Activated naive CD8-positive, alpha-beta T cell treated with anti-CD3 and anti-CD28 coated beads, Interleukin-2, amount 50 U/mL, for 24 hours (primary cell): ENCODE measurements at places on chromosomes 1 and 21.

DNA sequence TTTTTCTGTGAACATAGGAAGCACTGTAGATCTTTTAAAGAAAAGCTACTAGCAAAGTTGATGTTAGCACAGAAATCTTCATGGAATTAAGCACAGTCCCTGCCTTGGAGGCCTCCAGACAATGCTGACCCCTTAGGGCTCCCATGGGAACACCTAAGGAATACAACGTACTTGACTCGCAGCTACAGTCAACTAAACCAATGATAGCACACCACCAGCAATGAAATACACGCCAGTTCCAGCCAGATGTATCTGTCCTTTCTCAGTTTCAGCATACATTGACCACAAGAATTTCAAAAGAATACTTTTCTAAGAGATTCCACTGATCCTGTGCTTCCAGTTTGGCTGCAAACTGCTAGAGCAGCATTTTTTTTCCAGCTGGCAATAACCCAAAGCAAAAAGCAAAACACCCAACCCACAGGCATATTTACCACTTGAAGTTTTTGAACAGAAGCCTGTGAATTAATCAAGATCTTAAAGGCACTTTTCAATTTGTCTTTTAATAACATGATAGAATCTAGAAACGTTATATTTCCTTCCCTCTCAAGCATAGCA is 42.8 kb upstream of the KRTAP11-1 start:
- no peak for DNase-seq

DNA sequence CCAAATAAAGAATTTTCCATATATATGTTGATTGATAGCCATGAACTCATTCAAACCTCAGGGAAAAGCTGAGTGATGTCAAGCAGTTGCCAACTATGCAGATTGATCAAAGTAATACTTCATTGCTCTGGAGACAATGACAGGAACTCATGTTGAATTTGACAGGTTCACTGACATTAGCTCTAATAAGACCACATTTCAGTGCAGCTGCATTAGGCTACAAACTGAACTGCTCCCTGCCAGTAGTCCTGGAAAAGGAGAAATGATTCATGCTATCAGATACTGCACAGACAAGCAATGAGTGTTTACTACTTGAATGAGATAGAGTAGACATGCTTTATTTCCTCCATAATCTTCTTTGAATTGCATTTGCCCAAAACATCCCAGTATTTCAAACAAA is 948.4 kb downstream of the MRPL39 start:
- no peak for DNase-seq

- no peak for DNase-seq
These were observed 90.0 kb downstream of the GPR88 start for GRCh38 chr1:100627936-100628335.

- no peak for DNase-seq
These were observed 17.3 kb downstream of the PI4KB start for GRCh38 chr1:151309811-151310323.

DNA sequence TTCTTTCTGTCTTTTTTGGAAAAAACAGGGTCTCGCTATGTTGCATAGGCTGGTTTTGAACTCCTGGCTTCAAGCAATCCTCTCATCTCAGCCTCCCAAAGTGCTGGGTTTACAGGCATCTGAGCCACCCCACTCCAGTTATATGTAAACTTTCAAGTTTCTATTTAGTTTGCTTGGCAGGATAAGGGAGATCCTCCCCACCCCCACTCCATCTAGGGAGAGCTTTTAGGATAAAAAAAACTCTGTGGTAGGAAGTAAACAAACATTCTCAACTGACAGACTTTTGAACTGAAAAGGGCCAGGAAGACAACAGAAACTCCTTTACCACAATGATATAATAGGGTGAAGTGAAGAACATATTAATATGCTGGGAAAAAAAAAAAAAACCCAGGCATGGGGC is 41.0 kb upstream of the ZNF326 start:
- no peak for DNase-seq

- DNase-seq: no peak
These were observed 100.6 kb upstream of the KCNJ15 start for GRCh38 chr21:38156200-38156599.

DNA sequence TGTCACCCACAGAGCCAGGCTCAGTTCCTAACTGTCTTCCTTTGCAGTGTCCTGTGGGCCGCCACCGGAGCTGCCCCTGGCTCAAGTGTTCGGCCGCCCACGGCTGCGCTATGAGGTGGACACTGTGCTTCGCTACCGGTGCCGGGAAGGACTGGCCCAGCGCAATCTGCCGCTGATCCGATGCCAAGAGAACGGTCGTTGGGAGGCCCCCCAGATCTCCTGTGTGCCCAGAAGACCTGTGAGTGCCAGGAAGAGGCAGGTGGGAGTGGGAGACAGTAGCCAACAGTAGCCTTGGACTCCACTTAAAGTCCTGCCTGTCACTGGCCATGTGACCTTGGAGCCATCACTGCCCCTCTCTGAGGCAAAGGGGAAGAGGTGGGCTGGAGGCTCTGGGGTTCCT is 16.6 kb downstream of the BCAN start:
- DNase-seq: no peak

DNA sequence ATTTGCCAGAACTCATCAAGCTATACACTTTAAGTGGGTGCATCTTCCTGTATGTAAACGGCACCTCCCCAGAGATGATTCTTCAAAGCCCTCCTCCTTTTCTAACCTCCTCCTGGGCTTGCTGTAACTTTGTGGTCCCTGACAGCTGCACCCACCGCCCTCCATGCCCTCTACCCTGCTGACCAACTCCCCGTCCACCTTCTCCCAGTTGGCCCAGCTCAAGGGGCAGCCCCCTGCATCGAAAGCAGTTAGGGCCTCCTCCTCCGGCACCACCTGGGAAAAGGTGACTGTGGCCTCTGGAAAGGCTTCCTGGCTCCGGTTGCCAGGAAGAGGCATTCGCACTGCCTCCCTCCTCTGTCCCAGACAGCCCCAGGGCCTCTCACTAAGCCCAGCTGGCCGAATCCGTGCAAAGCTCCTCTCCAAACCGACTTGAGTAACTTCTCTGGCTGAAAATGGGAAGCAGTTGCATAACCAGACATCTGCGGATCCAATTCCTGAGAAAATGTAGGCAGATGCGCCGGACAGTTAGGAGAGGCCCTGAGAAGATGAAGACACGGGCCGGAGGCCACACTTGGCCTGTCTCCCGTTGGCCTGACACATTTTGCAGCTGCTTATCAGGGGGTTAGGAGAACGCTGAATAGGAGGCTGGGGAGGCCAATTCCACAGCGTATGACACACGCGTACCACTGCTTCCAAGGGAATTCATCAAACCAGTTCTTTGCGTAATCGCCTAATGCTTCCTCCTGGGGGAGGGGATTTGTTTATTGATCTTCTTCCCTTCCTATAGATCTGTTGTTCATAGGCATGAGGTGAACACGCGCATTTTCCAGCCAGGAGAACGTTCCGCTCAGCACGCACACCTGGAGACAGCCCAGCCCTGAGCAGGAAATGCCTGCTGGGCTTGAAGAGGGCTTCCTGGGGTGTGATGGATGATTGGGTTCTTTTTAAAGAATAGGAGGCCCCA is 48.7 kb upstream of the COL6A2 start:
- no peak for DNase-seq

GRCh38 chr1:14913482-14914177 is 239.9 kb upstream of the TMEM51 start:
- no peak for DNase-seq

DNA sequence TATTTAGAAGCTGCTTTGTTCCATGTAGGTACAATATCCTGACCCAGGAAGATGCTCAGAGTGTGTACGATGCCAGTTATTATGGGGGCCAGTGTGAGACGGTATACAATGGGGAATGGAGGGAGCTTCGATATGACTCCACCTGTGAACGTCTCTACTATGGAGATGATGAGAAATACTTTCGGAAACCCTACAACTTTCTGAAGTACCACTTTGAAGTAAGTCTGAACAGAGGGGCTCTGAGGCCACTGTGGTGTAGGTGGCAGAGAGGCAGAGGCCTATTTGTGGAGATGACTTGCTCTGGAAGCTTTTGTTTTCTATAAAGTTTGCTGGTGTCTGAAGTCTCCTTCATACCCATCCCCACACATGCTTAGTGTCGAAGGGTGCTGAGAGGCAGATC is 26.8 kb downstream of the C8A start:
- no peak for DNase-seq

DNA sequence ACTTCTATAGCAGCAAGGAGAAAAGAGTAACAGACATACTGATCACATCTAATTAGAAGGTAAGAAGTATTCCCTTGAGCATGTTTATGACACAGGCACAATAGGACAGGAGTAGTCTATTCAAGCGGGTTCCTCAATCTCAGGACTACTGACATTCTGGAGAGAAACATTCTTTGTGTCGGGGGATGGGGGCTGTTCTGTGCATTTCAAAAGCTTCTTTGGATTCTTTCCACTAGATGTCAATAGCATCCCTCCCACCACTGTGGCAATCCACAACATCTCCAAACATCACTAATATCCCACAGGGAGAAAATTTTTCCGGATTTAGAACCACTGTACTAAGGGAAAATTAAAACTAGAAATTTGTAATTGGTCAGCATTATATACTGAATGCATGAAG is 56.9 kb downstream of the ADAMTS5 start:
- DNase-seq: no peak

GRCh38 chr21:42148097-42148496 is 70.8 kb upstream of the ABCG1 start:
- DNase-seq: no peak

DNA sequence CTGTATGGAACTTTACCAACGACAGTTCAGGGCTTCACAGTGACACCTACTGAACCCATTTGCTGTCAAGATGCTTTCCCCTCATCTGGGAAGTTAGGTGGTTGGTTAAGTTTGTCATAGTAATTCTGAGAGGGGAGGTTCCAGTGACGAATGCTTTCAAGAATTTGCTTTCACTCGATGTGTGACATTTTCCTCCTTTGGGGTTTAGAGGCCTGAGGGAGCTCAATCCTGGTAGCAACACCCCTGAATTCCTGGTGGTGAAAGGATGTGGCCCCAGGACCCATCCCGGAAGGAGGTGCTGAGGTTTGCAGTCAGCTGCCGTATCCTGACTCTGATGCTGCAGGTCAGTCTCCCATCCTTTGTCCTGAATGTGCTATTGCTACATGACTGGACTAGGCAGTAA is 2.8 kb downstream of the PIGV start:
- peak; percentile 41 for DNase-seq

GRCh38 chr1:154410185-154410827 is 5.2 kb downstream of the IL6R start:
- no peak for DNase-seq

DNA sequence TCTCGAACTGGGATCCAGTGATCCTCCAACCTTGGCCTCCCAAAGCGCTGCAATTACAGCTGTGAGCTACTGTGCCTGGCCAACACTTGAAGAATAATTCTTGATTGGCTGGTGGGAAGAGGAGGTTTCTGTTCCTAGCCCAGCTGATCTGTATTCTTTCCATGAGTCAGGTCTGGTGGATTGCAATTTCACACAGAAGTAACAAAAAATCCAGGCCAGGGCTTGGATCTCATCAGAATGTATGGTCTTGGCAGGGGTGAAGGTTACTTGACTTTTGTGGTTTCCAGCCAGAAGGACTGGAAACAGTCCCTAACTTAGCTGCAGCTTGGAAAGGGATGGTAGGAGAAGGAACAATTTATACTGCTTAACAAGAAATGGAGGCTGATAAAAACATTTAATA is 5.1 kb upstream of the HP1BP3 start:
- no peak for DNase-seq

GRCh38 chr1:33601751-33602150 is 129.3 kb downstream of the ZSCAN20 start:
- no peak for DNase-seq

- DNase-seq: no peak
These were observed 1563.7 kb downstream of the NCAM2 start for GRCh38 chr21:22561946-22562345.

- no peak for DNase-seq
These were observed 38.2 kb downstream of the PAX7 start for GRCh38 chr1:18668750-18669404.

DNA sequence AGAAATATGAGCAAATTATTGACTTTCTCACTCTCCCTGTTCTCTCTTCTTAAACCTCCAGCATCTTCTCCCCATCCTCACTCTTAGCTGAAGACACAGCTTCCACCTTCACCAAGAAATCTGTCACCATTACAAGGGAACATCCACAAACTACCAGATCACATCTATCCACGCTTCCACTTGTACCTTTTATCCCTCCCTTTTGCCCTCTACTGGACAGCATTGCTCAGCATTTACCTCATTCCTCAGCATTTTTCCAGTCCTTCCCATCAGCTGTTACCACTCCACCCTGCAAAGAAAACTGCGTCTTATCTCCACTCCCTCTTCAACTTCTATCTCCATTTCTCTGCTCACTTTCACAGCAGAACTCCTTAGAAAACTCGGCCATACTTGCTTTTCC is 42.6 kb downstream of the KCNJ6 start:
- no peak for DNase-seq

DNA sequence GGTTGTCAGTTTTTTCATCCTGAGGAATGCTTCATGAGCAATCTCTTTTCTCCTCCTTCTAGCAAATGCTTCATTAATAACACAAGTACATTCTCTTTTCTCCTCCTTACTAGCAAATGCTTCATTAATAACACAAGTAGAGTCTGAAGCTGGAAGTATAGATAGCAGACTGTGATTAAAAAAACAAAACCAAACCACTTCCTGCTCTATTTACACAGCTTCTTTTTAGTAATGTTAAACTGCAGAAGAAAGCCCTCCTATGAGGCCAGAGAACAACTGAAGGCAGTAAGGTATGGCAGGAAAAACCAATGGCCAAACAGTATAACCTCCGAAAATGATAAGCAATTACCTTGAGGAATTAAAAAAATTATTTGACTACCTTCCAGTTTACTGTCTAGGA is 90.1 kb downstream of the ZSWIM5 start:
- DNase-seq: no peak

DNA sequence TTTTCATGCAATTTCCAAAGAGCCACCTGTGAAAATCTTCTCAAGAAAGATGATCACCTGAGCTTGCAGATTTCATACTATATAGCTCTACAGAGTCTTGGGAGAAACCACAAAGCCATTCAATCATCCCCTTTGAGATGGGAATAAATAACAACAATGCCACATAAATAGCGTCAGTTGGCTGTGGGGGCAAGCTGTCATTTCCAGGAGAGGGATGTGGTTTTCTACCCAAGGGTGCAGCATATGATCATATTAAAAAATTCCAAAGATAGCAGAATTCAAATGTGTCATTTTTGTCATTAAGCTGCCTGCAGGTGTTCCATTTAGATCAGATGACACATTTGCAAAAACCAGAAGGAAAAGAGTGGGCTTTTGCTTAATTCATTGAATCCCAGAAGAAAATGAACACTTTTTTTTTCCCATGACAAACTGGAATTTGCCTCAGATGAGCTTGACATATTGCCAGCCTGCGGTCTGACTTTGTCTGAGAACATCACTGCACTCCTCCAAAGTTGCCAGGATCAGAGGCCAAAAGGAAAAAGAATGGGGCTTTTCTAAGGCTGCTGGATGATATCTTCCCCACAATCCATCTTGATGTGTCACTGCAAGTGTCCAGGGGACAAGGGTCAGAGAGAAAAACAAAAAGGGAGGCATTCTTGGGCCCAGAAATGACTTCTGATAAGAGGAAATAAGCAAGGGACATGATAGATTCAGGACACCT is 314.1 kb upstream of the USP25 start:
- DNase-seq: no peak
